ENCODE measurements at places on chromosomes 5 and 9.

DNA sequence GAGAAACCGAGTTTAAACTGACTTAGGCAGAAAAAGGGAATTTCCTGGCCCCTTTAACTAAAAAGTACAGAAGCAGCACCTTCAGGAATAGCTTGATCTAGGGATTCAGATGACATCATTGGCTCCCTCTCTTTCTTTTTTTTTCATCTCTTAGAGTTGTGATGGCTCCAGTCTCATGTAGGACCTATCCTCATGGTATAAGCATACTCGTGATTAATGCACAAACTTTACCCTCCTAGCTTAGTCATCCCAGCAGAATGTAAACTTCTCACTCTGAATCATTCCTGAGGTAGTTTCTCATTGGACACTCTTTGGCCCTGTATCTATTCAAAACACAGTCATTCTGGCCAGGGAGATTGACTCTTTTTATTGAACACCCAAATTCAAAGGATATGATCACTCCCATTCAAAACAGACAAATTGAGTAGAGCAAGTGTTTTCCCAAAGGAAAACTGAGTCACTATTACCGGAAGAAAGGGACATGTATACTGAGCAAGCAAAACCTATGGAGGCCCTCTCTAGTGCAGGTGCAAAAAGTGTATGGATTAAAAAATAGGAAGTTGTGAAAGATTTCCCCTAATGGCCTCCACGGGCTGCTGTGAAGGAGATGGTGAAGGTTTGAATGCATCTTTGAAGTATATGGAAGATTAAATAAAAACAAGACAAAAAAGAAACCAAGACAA lies 27.6 kb upstream of the SMIM23 start:
- no peak for DNase-seq

DNA sequence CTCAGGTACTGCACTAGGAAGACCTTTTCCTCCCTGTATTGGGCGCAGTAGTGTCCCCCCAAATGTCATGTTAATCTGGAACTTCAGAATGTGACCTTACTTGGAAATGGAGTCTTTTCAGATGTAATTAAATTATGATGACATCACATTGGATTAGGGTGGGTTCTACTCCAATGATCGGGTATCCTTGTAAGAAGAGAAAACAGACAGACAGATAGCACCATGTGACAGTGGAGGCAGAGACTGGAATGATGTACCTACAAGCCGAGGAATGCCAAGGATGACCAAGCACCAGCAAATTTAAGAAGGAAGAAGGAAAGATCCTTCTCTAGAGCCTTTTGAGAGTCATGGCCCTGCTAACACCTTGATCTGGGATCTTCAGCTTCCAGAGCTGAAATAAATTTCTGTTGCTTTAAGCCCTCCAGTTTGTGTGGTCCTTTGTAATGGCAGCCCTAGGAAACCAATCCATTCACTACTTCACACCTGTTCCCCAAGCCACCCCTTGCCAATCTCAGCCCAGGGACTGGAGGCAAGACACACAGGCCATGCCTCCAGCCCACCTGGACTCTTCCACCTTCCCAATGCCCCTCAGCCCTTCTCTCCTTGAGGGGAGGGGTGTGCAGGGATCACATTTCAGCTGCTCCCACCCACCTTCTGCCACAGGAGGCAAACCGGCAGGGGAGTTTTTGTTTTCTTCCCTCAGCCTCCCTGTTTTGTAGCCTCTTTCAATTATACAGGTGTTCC lies 1.6 kb downstream of the CCNJL start:
- DNase-seq, result no peak

GRCh38 chr9:99607842-99608448 lies 213.7 kb upstream of the NR4A3 start:
- DNase-seq, result no peak

- no peak for DNase-seq
These were observed 60.4 kb downstream of the TNC start for GRCh38 chr9:115057559-115057958.

DNA sequence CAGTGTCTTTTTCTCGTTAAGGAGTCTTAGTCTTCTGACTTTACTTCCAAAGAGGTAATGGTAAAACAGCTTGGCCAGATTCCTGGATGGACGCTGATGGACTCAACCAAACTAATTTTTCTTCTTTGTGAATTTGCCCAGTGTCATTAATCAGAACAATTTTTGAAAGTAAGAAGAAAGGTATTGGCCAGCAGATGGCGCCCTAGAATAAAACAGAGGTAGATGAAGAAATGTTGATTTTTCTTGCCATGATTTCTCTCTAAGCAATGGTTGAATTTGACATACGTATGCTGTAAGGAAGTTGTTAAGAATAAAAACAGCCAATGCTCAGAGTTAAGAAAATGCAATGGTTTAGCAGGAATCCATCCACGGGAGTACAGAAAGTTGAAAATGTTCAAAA lies 500.0 kb downstream of the DIRAS2 start:
- DNase-seq, result peak; percentile 36

DNA sequence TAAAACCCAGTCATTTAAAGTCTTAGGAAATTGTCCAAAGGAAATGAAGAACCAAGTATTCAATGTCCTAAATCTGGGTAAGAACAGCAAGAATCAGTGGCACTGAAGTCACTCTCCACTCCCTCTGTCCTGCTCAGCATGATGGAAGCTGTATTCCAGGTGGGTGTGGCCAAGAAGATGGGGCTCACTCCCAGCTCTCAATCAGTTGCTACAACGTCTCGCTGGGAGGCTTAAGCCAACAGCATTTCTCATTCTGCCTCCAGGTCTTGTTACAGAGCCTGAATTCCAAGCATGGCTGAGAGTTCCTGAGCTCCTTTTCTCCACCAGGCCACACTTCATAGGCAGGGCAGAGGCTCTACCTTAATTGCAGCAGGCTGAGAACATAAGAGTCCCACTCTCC lies 41.2 kb upstream of the TRIO start:
- no peak for DNase-seq

GRCh38 chr9:127987103-127987614 lies 6.4 kb upstream of the EEIG1 start:
- no peak for DNase-seq

GRCh38 chr9:114666851-114667250 lies 9.2 kb upstream of the TEX53 start:
- no peak for DNase-seq

GRCh38 chr5:160419458-160420330 lies 813 bp upstream of the SLU7 start:
- DNase-seq, result no peak

- DNase-seq, result no peak
These were observed 25.4 kb upstream of the NR3C1 start for GRCh38 chr5:143428738-143429420.

DNA sequence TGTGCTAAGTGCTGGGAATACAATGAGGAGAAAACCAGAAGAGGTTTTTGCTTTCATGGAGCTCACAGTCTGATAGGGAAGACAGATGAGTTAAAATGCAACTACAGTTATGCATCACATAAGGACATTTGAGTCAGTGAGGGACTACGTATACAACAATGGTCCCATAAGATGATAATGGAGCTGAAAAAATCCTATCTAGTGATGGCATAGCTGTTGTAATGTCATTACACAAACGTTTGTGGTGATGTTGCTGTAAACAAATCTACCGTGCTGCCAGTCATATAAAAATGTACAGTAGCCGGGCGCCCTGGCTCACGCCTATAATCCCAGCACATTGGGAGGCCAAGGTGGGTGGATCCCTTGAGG lies 110.1 kb upstream of the RAD23B start:
- no peak for DNase-seq

DNA sequence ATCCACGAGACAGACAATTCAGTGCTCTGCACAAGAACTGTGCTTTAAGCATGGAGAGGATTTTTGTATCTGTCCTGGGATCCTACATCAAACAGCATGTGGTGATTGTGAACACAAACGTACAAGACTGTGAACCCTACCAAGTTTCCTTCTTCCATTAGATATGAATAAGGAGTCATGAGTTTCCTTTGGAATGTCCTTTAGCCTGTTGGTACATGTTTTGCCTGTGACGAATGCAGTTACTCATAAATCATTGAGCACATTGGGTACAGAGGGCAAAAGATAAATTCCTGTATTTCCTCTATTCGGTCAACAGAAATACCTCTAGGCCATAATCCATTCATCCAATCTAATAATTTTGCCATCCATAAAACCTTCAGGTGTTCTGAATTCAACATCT lies 61.5 kb downstream of the FXN start:
- no peak for DNase-seq

GRCh38 chr5:92944903-92945604 lies 636.0 kb downstream of the NR2F1-AS1 start:
- no peak for DNase-seq

- no peak for DNase-seq
These were observed 75.6 kb upstream of the PRSS3 start for GRCh38 chr9:33719581-33720374.

GRCh38 chr5:57128325-57128724 lies 45.5 kb upstream of the GPBP1 start:
- no peak for DNase-seq

- no peak for DNase-seq
These were observed 396.6 kb downstream of the TLR4 start for GRCh38 chr9:118100529-118101419.

DNA sequence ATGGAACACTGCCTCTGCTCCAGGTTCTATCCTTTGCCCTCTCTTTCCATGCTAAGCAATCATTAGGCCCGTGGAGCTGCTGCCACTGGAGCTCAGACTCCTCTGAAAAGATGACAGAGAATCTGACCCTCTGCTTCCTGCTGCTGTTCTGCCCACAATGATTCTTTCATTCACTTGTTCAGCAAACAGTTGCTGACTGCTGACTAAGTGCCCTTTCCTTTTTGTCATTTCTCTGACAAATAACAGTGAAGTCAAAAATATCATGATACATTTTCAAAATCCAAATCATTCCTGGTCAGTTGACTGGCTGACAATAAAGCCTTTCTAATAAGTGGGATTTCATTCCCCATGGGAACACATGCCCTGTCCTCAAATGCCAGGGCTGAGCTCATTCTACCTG lies 110.1 kb downstream of the SIL1 start:
- no peak for DNase-seq

DNA sequence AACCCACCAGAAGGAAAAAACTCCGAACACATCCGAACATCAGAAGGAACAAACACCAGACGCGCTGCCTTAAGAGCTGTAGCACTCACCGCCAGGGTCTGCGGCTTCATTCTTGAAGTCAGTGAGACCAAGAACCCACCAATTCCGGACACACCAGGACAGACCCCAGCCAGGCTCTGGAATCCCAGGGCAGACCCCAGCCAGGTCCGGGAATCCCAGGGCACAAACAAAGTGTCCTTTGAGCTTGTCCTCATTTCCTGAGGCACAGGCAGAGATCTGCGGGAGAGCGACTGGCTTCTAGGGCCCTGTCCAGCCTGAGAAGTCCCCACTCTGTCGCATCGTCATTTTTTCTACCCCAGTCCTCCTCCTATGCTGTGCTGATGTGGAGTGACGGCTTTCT lies 461.1 kb downstream of the ACTL7B start:
- DNase-seq, result no peak

GRCh38 chr9:15824310-15824709 lies 271.5 kb downstream of the CCDC171 start:
- DNase-seq, result no peak

- DNase-seq, result no peak
These were observed 64.7 kb downstream of the CSF2 start for GRCh38 chr5:132138260-132138659.

DNA sequence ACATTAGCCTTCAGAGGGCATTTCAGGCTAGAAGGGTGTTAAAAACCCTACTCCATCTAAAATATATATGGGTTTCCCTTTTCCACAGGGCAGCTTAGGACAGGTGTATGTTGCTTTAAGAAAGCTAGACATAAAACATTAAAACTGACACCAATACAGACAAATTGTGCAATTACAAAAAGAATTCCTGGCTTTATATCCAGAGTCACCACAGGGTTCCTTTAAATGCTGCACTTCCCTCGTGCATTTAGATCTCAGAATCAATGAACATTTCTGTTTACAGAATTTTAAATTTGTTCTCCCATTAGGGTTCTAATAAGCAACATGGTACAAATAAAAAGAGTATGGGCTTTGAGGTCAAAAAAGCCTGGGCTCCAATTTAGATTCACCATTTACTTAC lies 170.2 kb downstream of the MAPKAP1 start:
- DNase-seq, result no peak

DNA sequence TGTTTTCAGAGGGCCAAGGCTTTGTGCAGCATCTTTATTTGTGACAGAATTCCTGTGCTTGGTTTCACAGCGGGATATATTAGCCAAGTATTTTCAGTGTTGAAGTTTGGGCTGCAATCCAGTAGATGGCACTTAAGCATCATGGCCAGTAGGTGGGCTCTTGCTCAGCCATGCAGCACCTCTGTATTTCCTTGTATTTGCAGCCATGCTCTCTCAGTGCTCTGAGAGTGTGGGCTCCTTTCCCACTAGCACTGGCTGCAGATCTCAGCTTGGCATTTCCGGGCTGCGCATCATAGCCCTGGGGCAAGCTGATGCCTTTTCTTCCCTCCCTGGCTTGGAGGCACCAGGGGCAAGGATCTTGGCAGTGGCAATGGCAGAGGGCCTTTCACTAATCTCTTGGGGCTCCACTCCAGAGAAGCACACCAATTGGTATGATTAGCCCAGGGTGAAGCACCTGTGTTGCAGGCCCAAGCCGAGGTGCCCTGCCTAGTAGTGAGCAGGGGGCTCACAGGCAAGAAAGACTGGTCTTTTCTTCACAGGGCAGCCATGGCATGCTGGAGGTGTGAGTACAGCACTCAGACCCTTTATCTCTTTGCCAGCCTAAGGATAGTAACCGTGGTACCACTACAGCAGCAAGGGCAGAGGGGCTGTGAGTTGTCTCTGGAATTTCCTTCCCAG lies 48.3 kb downstream of the SLCO6A1 start:
- DNase-seq, result no peak

- DNase-seq, result no peak
These were observed 27.3 kb downstream of the IRX1 start for GRCh38 chr5:3622961-3623360.

DNA sequence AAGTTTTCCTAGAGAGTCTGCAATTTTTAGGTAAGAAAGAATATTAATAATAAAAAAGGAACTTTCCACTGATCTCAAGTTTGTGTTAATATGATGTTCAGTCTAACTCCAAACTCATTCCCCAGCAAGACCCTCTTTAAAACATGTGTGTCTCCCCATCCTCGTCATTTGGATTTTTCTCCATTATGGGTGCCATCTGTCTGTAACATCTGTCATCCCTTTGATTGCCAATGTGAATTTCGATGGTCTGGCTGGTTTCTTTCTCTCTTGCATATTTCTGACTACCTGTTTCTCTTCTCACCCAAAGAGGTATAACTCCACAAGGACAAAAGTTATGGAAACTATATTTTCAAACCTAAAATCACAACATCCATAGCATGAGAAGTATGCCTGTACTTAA lies 4.4 kb downstream of the TAS2R1 start:
- DNase-seq, result no peak

- no peak for DNase-seq
These were observed 269.9 kb downstream of the FANCC start for GRCh38 chr9:95047452-95048224.

DNA sequence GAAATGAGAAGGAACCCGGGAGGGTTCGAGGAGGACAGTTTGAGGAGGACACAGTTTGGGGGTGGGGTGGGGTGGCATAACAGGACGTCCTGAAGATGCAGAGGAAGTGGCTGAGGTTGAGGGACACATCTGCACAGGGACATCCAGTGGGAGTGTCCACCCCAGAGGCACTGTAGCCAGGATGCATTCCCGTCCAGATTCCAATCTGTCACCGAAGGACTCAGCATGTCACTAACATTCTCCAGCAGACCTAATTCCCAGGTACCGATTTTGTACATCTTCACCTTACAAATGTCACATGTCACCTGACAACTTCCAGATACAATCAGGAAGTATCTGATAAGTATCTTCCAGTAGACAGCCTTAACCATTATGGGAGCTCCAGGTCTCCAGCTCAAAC lies 42.6 kb downstream of the EPB41L4B start:
- no peak for DNase-seq
